CD4-positive, alpha-beta T cell treated with Interleukin-6 for 4 hours (primary cell): ENCODE measurements at places on chromosomes 16 and 17.

GRCh38 chr16:89345642-89346150, 128.2 kb downstream of the ZNF778 start:
- no peak for DNase-seq

- DNase-seq, result no peak
Observed at GRCh38 chr16:86874141-86874540, 295.8 kb downstream of the FOXL1 start.

- no peak for DNase-seq
Observed at GRCh38 chr17:28477928-28478327, 4.5 kb downstream of the SLC13A2 start.

DNA sequence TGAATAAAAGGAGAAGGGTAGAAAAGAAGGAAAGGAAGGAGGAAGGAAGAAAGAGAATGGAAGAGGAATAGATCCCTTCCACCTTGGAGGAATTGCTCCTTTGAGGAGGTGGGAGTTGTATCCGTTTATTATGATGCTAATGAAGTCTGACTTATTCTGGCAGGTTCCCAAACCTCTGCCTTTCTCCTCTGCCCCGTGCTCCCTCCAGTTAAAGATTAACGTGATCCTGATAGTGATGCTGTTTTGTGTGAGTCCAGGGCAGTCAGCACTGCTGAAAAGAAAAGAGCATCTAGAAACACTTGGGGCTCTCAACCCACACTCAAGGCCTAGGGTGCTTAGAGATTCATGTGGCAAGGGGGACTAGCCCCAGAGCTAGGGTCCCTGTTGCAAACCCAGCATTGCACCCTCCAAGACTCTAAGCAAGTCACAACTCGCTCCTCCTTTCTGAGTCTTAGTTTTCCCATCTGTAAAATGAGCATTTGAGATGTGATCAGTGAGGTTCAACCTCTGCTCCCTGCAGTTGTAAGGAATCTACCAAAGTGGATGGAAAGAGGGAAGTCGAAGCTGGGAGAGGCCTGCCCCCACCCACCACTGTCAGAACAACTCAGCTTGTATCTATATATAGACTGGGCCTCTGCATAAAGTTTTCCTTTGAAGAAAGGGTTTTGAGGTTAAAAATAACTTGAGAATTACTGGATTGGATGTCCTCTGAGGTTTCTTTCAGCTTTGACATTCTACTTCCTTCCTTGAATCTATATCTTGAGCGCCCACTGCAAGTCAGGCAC, 46.9 kb upstream of the TMEM132E start:
- DNase-seq, result no peak

DNA sequence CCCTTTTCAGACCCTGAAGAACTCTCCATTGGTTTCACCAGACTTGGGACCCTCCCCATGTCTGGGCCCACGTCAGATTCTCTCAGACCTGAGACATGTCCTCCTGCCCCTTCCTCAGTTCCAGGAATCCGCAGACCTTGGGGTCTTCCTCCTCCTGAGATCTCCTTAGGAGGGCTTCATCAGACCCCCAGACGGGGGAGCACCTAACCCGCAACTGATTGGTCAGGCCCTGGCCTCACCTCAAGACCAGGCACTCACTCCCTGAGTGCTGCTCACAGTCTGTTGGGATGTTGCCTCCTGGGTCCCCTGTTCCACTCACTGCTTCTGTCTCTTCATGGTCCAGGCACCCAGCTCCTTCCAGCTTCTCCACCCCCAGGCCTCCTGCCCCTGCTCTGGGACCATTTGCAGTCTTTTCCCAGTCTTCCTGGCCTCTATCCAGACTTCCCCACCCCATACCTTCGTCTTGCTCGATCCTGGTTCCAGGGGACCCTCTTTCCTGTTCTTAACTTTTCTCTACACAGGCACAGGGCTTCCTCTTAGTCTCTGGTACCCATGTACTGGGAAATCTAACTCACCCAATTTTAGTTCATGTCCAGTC, 1.2 kb downstream of the GID4 start:
- DNase-seq, result no peak

- no peak for DNase-seq
Observed at GRCh38 chr16:78180349-78180748, 80.9 kb downstream of the WWOX start.

DNA sequence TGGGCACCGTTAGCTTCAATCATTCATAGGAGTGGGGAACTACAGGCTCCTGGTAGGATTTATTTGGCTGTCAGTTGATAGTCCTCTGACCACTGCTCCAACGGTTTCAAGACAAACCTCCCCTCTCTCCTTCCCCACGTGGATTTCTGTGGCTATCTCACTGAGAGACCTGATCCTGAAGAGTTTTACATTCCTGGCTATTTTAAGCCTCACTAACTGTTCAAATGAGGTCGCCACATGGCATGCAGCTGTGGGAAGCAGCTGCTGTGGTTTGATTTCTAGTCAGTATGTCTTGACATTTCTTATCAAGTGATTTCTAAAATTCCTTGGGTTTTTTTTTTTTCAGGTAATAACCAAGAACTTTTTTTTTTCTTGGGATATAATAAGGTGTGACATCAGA, 38.3 kb downstream of the CDK5R1 start:
- no peak for DNase-seq

- no peak for DNase-seq
Observed at GRCh38 chr17:21146362-21147015, 19.7 kb downstream of the DHRS7B start.

- no peak for DNase-seq
Observed at GRCh38 chr16:89120921-89121351, 27.3 kb downstream of the ACSF3 start.

- DNase-seq, result no peak
Observed at GRCh38 chr16:49639739-49640431, 216.0 kb downstream of the ZNF423 start.

GRCh38 chr16:67668495-67669157, 2.0 kb downstream of the C16orf86 start:
- DNase-seq, result peak; percentile 33

GRCh38 chr17:34637041-34637547, 57.7 kb downstream of the TMEM132E start:
- no peak for DNase-seq

GRCh38 chr16:4647644-4647980, 23.0 kb downstream of the MGRN1 start:
- no peak for DNase-seq

- no peak for DNase-seq
Observed at GRCh38 chr16:54677308-54677950, 253.2 kb upstream of the IRX5 start.

DNA sequence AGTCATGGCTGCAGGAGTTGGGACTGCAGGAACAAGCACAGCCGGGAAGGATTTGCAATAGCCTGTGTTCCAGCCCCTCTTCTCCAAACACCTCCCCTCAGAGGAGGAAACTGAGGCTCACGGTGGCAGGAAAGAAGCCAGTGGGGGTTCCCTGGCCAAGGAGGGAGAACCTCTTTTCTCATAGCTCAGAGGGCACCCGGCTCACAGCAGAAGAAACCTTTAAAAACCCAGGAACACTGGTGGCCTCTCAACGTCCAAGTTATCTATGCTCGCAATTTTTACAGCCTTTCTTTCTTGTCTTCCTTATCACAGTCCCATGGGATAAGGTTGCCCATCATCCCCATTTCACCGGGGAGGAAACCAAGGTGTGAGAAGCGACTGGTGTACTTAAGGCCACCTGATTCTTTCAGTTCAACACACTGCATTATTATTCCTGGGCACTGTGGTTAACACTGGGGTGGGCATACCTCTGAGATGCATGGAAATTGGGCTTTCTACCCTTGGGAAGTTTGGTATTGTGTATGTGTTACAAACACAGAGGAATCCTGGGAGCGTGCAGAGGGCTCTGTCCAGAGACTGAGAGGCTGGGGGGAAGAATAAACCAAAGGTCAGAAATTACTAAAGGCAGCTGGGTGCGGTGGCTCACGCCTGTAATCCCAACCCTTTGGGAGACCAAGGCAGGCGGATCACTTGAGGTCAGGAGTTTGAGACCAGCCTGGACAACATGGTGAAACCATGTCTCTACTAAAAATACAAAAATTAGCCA, 791 bp upstream of the ZNF629 start:
- no peak for DNase-seq

DNA sequence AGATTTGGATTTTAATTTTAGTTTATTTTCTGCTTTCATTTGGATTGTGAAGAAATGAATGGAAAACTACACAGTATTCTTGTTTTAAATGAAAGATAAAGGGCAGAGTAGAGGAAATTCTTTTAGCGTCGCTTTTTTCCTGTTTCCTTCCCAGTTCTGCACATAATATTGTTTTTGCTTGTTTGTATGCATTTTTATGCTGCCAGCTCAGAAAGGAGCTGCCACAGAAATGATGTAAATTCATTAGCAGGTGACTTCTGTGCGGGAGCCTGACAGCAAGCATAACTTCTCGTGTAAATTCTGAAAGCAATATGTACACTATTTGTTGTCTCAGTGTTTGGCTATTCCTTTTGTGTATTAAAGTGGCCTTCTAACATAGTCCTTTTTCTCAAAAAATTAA, 234.6 kb downstream of the PHKB start:
- DNase-seq, result no peak

DNA sequence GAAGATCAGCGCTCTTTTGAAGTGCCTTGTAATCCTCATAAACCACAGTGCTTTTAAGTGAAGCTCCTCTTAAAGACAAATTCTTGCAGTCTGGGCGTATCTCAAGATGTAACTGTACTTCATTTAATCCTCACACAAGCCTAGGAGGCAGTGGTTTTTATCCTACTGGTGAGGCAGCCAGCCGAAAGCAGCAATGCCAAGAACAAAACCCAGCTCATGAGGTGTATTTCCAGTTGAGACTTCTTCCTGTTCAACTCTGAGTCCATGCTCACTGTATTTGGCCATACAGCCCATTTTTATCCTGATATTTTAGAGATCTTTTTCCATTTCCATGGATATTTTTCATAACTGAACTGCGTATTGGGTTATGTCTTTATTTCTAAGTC, 13.7 kb downstream of the CTRB2 start:
- DNase-seq, result no peak

- DNase-seq, result no peak
Observed at GRCh38 chr16:67580202-67580601, 17.9 kb downstream of the CTCF start.

- DNase-seq, result peak; percentile 58
Observed at GRCh38 chr16:84599521-84600202, 18.2 kb downstream of the COTL1 start.

DNA sequence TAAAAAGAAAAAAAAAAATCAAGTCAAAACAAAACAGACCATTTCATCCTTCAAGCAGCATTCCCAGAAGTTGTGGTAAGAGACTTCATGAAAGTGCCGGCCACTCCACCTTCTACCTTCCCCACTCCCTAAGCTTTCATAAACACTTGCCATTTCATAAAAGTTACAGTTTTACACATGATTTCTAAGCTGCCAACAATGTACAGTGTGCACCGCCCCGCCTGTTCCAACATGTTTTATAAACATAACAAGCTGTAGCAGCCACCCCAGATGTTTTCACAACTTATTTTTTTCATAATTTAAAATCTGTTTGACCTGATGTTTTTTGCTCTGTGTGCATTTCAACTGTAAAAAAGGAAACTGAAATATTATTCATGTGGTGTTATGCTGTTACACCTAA, 608.1 kb downstream of the TOX3 start:
- DNase-seq, result no peak

DNA sequence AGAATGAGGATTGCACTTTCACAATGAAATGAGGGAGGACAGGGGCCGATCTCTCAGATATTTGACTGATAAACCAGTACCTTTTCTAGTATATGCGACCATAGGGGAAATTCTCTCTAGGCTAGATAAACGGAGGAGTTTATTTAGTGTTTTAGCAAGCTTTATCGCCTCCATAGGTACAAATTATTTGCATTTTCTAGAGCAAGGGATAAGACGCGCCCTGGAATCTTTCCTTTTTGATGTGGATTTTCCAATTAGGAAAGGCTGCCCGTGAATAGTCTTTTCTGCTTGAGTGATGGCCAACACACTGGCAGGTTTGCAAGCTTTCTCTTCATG, 351 bp upstream of the GDPD1 start:
- no peak for DNase-seq

DNA sequence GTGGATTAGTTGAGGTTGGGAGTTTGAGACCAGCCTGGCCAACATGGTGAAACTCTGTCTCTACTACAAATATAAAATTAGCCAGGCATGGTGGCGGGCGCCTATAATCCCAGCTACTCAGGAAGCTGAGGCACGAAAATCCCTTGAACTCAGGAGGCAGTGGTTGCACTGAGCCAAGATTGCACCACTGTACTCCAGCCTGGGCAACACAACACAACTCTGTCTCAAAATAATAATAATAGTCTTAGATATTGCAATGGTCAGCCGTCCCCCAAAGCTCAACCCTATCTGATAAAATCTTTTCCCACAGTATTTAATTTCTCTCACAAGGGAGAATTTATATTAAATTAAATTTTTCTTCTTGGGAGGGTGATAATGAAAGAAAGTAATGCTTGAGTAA, 169.6 kb downstream of the XYLT1 start:
- DNase-seq, result no peak

DNA sequence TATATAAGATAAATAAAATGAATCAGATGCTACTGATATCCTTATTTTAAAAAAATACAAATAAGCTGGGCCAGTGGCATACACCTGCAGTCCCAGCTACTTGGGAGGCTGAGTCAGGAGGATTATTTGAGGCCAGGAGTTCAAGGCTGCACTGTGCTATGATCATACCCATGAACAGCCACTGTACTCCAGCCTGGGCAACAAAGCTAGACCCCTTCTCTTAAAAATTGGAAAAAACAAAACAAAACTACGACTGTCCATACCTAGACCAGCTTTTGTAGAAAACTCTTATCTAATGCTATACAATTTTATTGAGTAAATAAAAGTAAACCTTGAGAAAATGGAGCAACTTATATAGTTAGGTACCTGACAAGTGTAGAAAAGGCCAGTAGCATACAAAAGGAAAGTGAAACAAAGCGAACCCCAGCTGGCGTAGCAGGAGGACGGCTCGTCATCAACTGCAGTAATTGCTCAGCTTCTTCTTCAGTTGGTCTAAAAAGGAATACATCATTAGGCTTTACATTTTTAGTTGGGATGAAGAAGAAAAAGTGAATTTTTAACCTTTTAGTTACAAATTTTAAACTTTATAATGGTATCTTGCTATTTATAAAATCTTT, 23.6 kb downstream of the INTS2 start:
- DNase-seq, result peak; percentile 53

- DNase-seq, result peak; percentile 84
Observed at GRCh38 chr17:77420804-77421629, 280.2 kb downstream of the SEC14L1 start.

GRCh38 chr16:83472776-83473501, 334.8 kb upstream of the HSBP1 start:
- DNase-seq, result no peak

- DNase-seq, result peak; percentile 61
Observed at GRCh38 chr17:4420692-4421131, 13.0 kb upstream of the SPNS3 start.

DNA sequence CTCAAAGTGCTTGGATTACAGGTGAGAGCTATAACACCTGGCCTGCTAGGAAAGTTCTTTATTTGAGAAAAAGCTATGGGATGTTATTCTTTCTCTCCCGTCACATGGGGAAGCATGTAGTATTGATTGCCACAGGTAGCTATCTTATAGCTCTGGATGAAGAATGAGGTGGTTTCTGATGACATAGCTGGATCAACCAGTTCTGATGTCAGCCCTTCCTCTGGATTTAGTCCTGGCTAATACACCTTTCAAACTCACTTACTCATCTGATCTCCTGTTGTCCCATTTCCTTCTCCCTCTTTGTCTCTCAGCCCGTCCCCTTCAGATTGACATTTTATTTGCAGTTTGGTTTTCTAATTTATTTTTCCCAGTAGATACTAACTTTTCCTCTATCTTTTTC, 14.1 kb upstream of the PPM1D start:
- no peak for DNase-seq
